ENCODE measurements at places on chromosomes 1 and 21. TPM values are rescaled to one million over a fixed set of nuclear protein-coding genes. Genes with fewer than 3 reads are reported as not detected.

PODN gene
- 10.4 TPM for polyA plus RNA-seq

RGL1 gene
- 44.1 TPM for polyA plus RNA-seq

PGLYRP4 gene
- polyA plus RNA-seq, result not detected

OXCT2 gene
- 0.16 TPM for polyA plus RNA-seq

SCP2 gene
- polyA plus RNA-seq, result 157 TPM

Data from right lung (tissue), 10 donors.